D341Med (cell line): ENCODE measurements at places on chromosomes 7 and 10.

DNA sequence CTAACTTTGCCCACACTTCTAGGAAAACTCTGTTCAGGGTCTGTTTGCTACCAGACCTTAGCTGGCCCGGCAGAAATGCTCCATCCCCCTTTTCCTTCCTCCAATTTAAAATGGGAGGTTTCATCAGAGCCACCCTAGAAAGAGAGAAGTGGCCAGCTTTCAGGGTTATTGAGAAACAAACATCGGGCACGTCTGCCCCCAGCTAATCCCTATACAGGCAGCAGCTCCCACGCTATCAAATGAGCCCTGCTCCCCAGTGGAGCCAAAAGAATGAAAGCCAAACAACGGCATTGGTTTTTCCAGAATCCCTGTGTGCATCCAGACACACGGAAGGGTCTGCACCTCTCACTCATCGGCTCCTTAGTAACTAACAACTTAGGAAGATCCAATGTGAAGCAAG lies 132.5 kb downstream of the GRID1 start:
- no peak for DNase-seq

DNA sequence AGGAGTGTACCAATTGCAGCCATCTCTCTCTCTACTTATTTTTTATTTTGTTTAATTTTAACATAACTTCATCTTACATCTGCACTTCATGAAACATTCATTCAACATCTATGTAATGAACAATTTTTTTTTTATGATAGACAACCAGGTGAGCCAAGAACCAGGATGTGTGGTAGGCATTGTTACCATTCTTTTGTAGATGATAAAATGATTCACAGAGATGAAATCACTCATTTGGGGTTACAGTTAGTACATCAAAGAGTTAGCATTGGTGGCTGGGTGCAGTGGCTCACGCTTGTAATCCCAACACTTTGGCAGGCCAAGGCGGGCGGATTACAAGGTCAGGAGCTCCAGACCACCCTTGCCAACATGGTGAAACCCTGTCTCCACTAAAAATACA lies 127.8 kb downstream of the HDAC9 start:
- DNase-seq = no peak

- DNase-seq = no peak
These were observed 86.4 kb upstream of the KIF5B start for GRCh38 chr10:32142646-32143045.

DNA sequence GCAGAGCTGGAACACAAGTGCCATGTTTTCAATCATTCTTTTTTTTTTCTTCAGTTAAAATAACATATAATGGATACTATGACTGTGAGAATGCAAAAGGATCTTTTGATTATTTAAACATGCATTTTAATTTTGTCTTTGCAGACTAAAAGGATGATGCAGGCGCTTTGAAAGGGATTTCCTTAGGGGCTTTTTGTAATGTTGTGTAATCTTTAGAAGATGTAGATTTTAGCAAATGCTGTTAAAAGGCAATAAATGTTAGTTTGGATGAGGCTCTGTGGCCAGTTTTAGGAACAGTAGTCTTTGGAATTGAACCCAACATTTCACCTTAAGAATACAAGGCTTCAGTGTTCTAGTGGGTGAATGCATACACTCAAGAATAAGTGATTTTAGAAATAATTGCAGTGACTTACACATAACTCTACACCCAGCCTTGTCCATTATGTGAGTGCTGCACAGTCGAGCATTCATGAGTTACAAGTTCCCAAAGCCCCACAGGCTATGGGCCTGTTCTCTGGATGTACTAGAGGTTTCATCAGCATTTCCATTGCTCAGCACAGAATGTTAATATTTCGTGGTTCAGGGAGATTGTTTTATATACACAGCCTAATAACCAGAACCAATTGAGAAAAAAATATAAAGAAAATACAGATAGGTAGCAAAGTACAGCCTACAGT lies 11.6 kb downstream of the PAPSS2 start:
- no peak for DNase-seq

DNA sequence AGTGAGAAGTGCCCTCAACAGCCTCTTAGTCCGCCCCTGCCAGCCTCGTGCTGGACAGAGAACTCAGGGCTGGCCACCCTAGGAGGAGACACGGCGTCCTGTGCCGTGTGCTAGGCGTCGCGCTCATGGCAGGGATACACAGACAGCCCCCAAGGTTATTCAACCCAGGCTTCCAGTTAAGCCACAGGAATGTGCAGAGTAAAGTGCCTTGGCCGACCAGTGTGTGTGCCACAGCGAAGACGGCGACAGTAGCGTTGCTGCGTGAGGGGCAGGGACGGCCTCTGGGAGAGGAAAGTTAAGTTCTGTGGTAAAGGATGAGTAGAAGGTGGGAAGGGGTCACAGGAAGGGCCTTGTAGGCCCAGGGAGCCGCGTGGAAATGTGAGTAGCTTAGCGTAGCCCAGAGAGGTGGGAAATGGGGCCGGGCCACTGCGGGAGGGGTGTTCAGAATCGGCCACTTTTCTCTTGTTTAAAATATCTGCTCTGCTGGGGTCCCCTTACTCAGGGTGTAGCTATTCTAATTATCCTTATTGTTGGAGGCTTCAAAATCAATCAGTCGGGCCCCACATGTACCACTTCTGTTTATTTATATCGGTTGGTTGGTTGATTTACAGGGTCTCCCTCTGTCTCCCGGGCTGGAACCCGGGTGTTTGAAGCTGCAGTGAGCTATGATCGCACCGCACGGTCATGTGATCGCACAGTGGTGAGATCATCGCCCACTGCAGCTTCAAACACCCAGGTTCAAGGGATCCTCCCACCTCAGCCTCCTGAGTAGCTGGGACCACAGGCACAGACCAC lies 24.5 kb downstream of the TMEM120A start:
- no peak for DNase-seq
